ENCODE measurements at places on chromosomes 12 and 14.
A peak's percentile ranks its signal among the peaks of the same experiment; 100 is the strongest.

GRCh38 chr12:54658306-54659264, 10.4 kb upstream of the DCD start:
- peak; percentile 11 for DNase-seq

- no peak for DNase-seq
These were observed 612.7 kb upstream of the ATP2B1 start for GRCh38 chr12:90321369-90321768.

DNA sequence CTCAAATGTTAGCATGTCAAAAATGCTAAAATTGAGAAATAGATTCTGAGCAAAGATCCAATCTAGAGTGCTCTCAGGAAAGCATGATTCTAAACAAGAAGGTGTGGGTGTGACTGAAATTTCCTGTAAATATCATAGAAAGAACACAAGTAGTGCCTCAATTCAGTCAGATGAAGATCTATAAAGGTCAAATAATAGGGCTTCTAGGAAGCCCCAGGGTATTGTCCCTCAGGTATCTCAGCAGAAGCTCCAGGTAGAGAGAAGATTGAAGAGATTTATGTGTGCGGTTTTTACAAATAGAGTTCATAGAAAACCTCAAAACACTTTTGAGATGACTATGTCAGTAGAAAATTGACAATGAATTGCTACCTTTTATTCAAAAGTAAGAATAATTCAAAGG, 13.0 kb downstream of the KLRD1 start:
- DNase-seq, result no peak

DNA sequence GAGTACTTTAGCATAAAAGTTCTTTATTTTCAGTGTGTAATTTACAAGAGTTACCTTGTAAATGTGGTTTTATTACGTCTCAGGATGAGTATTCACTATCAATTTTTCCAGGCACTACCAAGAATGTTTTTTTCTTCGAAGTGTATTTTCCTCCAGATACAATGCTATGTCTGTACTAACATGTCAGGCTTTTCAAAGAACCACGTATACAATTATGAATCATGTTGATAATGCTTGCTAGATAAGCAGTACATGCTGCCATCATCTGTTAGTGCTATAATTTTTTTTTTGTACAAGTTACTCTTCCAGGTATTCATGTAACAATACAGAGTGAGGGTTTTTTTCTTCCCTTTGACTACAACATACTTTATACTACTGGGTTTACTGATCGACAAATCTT, 5.6 kb upstream of the KANSL2 start:
- no peak for DNase-seq

DNA sequence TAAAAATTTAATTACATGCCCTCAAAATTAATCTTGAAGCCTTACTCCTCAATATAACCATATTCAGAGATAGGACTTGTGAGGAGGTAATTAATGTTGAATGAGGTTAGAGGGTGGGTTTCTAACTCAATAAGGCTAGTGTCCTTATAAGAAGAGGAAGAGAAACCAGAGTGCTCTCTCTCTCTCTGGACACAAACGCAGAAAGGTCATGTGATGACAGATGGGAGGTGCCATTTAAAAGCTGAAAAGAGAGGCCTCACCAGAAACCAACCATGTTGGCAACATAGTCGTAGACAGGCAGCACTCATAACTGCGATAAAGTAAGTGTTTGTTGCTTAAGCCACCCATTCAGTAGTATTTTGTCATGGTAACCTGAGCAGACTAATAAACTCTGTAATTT, 378.5 kb upstream of the LMO3 start:
- no peak for DNase-seq

GRCh38 chr14:75794615-75795038, 133.6 kb downstream of the TTLL5 start:
- no peak for DNase-seq

DNA sequence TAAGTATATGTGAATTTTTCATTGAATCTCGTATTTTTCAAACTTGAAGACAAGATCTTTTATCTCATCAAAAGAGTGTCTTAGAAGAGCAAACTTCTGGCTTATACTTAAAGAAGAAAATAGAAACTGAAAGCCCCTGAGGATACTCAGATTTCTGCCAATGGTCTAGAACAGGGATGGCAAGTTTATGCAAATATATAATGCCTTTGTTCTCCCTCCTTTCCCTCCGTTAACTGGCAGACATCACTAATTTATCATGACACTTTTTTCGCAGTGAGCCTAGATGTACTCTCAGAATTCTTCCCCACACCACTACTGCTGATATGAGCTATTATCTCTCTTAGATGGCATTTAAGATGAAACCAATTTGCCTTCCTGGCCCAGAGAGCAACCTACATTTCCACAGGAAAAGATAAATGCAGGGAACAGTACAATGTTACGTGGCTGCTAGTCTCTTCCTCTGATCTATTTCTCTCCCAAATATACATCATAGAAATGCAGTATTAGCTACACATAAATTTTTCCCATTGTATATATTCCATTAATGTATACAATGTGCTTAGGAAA, 40.0 kb upstream of the DAAM1 start:
- DNase-seq, result no peak

DNA sequence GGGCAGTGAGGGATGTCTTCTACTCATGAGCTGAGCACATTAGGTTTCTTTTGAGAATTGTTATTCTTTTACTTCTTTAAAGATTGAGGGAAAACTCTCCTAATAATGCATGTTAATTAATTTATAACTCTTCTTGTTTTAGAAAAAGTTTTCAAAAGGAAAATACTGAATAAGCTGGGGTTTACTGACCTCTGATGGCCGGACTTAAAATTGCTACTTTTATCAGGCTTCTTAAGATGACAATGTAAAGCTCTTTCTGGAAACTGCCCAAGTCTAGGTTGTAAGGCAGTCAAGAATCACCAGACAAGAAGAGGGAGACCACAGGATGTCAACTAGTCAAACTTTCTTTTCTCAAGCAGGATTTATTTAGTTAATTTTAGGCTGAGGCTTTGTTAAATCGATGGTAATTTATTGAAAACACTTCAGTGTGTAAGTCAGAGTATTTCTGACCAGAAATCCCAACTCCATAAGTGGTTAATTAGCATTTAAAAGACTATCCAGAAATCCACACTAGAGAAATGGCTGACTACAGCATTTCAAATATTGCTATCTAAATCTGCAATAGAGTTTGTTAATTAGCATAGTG, 82.1 kb downstream of the AVPR1A start:
- no peak for DNase-seq

- no peak for DNase-seq
These were observed 18.9 kb upstream of the PLEKHH1 start for GRCh38 chr14:67514203-67514607.

- no peak for DNase-seq
These were observed 33.7 kb upstream of the DLK1 start for GRCh38 chr14:100692859-100693558.

DNA sequence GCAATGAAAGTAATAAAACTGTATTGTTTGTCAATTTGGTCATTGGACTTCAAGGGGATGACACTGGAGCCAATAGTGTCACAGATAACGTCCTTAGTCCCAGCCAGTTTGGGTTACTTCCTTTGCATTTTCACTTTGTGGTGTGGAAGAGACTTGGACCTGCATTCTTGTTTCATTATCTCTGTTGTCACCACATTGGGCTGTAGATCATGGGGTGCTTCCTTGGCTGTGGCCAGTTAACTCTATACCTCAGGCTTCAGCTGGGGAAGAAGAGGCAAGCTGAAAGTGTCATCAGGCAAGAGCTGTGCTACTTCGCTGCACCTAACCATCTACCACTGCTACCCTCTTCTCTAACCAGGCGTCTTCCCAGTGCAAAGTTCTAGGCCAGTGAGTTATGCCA, 15.1 kb upstream of the CISTR start:
- DNase-seq, result no peak

DNA sequence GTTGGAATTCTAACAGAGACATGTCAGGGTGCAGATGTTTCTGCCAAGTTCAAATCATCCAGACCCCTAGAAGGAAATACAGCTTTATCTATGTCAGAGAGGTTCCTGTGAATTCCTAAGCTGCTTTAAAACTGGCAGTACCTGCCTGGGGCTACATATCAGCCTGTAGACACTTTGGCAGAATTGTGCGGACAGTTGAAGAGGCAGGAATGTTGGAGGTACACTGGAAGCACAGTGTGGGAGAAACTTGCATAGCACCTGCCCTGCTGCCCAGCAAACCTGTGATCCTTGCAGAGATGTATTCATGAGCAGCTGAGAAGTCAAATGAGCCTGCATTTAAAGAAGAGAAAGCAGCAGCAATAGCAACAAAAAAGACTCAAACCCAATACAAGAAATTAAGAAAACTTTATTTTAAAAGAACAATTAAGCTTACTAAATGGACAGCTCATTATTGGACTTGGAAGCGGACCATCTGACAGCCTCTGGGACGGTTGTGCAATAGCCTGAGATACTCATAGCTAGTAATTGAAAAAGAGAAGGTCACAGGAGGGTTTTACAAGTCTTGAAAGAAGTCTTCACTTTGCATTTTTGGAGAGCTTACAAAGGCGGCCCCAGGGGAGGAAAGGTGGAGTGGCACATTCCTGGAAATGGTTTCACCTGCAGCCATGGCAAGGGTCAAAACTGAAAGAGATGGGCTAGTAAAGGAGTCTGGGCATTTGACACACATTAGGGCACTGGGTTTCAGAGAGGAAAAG, 280.9 kb upstream of the FLRT2 start:
- DNase-seq, result no peak

GRCh38 chr14:89304561-89304960, 112.5 kb downstream of the FOXN3 start:
- DNase-seq, result no peak

DNA sequence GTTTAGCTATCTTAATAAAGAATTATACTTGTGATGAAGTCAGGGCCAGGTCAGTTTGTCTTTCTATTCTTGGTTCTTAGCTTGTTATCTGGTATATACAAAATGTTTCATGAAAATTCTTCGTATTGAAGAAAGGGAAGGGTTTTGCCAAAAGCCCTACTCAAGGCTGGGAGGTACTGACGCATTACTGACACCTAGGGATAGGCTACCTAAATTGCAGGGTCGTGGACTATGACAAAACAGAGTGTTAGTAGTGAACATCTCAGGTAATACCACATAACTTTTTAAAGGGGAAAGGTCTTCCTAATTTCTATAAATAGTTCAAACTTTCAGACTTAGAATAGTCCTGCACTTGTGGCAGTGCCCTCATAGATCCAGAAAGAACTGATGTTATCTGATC, 246.3 kb downstream of the RGS6 start:
- no peak for DNase-seq

- no peak for DNase-seq
These were observed 1320.5 kb upstream of the SEL1L start for GRCh38 chr14:82854131-82854530.

GRCh38 chr14:102278631-102278935, 26.4 kb downstream of the MOK start:
- no peak for DNase-seq

- DNase-seq, result no peak
These were observed 7.5 kb upstream of the WSB2 start for GRCh38 chr12:118068445-118068844.

GRCh38 chr14:73264080-73264884, 27.0 kb downstream of the PAPLN start:
- DNase-seq, result no peak

DNA sequence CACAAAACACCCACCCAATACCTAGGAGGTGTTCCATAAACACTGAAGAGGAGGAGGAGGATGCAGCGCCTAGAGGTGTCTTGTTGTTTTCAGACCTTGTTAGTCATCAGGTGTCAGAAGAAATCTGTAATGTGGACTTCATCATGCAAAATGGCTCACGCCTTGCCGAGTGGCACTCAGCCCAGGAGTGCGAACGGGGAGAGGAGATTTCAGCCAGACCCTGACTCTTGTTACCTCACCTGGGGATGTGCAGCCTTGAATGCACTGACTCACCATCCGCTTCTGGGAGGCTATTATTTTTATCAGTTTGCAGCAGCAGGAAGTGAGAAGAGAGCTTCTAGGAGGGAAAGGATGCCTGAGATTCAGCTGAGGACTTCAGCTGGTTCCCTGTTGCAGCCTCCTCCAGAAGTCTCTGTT, 48.2 kb upstream of the PLXNC1 start:
- peak; percentile 20 for DNase-seq

DNA sequence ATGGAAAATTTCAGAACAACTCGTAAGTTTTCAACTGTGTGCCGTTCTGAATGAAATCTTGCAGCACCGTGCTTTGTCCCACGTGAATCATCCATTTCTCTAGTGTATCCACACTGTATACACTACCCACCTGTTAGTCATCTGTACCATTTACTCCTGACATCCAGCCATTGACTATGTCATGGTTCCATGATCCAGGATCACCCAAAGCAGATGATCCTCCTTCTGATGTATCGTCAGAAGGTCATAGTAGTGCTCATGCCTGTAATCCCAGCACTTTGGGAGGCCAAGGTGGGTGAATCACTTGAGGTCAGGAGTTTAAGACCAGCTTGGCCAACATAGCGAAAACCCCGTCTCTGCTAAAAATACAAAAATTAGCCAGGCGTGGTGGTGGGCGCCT, 122.9 kb downstream of the PPHLN1 start:
- no peak for DNase-seq
